Right cardiac atrium (tissue), 5 donors: ENCODE measurements at places on chromosomes 12 and 14. TPM values are rescaled to one million over a fixed set of nuclear protein-coding genes. Genes with fewer than 3 reads are reported as not detected.

GRCh38 chr12:48882315-48882687 is 16.6 kb upstream of the RND1 start:
- DNase-seq: peak; percentile 57

The FICD gene
- total RNA-seq: 3.1 TPM

The PLEKHG7 gene
- not detected for total RNA-seq

DNA sequence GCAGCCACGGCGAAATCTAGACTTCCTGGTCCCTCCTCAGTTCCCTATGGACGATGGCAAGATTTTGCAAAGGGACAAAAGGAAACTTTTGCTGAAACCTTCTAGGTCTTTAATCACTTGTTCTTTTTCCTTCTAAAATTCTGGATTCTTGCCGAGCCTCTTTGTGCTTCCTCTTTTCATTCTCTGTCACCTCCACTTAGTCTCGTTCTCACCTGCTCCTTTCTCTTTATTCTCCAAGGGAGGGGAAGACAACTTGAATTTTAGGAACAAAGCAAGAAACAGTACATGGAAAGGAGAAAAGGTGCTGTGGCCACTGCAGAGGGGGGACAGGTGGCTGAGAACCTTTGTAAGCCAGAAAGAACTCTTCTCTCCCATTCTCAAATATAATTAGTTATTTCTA is 194.8 kb downstream of the CACNA1C start:
- no peak for DNase-seq

The TGM1 gene
- total RNA-seq: 0.40 TPM

DNA sequence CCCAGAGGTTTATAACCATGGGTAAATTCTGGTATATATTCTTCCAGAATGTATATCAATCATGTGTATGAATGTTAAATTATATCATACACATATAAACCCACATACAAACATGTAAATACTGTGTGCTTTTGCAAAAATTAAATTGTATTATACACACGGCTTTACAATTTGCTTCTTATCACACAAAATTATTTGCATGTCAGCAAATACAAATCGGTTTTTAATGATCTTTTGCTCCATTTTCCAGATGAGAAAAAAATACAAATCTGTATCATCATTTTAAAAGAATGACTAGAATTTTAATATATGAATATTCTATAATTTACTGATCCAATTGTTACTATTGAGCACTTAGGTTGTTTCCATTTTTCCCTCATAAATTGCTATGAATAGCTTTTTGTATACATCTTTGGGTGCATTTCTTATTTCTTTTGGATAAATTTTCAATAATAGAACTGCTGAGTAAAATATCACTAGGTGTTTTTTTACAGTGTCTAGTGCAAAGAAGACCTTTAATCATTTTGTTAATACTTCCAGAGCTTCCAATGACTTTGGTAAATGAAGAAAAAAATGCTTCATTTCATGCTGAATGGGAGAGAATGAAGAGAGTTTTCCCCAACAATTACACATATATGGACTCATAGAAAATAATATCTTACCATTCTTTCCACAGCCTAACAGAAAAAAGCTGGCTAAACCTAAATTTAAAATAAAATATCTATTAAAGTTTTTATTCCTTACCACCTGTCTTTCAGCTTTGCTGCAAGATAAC is 3.5 kb downstream of the LYZ start:
- DNase-seq: no peak

DNA sequence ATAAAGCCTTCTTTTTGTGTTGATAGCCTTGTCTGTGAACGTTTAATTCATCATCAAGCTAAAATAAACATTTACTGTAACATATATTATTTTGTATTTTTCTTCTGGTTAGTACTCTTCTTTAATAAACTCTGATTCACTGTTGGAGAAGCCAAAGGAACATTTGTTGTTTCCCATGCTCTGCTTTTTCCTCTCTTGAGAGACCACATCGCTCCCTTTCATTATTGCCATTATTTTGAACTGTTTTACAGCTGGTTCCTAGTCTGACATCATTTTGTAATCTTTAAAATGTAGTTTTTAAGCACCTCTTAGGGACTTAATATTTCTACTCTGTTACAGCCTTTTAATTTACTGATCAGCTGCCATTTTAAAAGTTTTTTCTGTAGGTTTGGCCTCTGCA is 301.8 kb downstream of the NPAS3 start:
- no peak for DNase-seq

GRCh38 chr12:29971446-29971845 is 187.7 kb upstream of the TMTC1 start:
- DNase-seq: no peak

The ALG10 gene
- total RNA-seq: 5.6 TPM

DNA sequence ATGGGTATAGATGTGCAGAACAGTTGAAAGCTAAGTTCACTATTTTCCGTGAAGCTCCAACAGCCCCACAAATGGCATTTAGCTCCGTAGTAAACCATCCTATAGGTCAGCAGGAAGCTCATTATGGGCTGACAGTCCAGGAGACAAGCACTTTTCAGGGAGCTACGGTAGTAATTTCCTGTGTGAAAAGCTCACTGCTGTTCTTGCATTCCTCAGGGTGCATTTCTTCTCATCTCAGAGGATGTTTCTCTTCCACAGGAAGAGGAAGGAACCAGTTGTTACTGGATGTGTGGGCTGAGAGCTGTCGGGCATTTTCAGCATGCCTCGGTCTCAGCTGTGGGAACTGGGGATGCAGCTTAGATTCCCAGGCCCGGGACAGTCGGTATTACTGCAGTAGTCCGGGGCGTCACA is 72.8 kb downstream of the GALNT4 start:
- DNase-seq: peak; percentile 60

The ACOT4 gene
- total RNA-seq: 0.57 TPM

The ISM2 gene
- total RNA-seq: not detected

GRCh38 chr12:15184484-15184883 is 36.7 kb downstream of the RERG start:
- no peak for DNase-seq

GRCh38 chr12:82461393-82461792 is 103.1 kb downstream of the METTL25 start:
- DNase-seq: no peak

DNA sequence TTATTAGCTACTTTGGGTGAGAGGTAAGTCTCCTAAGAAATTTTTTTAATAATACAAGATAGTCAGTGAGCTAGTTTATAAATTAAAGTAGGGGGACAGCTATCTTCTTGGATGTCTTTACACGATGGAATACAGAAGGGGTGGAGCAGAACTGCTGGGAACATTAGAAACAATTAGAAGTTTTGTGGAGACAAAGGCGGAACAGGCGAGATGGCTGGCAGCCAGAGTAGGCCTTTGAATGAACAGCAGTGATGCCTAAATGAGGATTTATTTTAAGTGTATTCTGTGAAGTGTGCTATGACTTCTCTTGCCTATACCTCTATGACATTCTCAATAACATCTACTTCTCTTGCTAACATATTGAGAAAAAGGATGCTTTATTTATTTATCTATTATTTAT is 1345.3 kb upstream of the SEL1L start:
- no peak for DNase-seq

DNA sequence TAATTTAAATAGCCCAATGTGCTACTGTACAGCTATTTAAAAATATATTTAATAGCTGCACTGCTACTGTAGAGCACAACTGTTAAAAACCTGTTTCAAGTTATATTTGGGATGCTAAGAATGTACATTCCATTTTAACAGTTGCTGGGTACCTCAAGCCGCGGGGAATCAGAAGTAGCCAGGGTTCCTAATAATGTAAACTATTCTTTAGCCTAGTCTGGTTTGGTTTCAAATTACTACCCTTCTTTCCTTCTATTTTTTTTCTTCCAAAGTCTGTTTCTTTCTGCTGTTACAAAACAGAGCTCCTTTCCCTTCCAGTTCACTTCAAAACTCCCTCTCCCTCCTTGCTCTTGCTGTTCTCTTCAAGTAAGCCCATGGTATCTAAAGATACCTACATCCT is 21.3 kb downstream of the SCAF11 start:
- DNase-seq: no peak

DNA sequence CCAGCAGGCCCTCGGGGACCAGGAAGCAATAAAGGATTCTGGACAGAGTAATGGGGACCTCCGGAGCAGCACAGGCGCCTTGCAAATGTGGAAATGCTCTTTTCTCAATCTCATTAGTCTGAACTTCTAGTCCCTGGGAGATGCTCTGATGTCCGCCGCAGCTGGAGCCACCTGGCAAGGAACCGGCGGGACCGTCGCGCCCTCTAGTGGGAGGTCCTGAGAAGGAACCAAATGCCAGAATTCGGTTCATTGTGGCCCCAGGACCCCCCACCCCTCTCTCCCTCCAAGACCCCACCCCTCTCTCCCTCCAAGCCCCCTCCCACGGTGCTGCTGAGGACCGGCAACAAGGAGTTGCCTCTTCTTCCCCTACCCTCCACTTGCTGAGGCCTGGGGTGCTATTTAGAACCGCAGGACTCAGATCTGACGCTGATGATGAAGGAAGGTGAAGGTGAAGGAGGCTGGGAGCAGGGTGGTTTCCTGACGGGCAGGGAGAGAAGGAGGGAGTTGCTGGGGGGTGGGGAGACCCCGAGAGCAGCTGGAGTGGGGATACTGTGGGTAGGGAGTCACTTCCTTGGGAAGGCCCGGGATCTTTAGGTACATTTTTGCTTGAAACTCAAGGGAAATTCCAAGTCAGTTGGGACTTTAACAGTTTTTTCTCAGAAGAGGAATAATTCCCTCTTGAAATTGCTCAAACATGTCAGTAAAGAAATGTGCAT is 42.5 kb downstream of the SMIM41 start:
- peak; percentile 86 for DNase-seq

DNA sequence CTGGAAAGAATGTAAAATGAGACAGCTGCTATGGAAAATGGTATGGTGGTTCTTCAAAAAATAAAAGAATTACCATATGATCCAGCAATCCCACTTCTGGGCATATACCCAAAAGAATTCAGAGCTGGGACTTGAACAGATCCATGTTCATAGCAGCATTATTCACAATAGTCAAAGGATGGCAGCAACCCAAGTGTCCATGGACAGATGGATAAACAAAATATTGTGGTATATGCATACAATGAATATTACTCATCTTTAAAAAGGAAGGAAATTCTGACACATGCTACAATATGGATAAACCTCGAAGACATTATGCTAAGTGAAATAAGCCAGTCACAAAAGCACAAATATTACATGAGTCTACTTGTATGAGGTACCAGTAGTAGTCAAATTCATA is 9.1 kb downstream of the RAB2B start:
- DNase-seq: no peak

The SPTLC2 gene
- 15.8 TPM for total RNA-seq

- no peak for DNase-seq
Measured at GRCh38 chr12:121804417-121805111, 755 bp downstream of the SETD1B start.

GRCh38 chr12:93003531-93004239 is 74.6 kb upstream of the EEA1 start:
- no peak for DNase-seq
